ENCODE measurements at places on chromosomes 16 and 17.

GRCh38 chr16:1054660-1055556 lies 17.6 kb upstream of the SSTR5 start:
- peak; percentile 9 for DNase-seq

GRCh38 chr17:73972056-73972455 lies 231.4 kb upstream of the RPL38 start:
- no peak for DNase-seq

DNA sequence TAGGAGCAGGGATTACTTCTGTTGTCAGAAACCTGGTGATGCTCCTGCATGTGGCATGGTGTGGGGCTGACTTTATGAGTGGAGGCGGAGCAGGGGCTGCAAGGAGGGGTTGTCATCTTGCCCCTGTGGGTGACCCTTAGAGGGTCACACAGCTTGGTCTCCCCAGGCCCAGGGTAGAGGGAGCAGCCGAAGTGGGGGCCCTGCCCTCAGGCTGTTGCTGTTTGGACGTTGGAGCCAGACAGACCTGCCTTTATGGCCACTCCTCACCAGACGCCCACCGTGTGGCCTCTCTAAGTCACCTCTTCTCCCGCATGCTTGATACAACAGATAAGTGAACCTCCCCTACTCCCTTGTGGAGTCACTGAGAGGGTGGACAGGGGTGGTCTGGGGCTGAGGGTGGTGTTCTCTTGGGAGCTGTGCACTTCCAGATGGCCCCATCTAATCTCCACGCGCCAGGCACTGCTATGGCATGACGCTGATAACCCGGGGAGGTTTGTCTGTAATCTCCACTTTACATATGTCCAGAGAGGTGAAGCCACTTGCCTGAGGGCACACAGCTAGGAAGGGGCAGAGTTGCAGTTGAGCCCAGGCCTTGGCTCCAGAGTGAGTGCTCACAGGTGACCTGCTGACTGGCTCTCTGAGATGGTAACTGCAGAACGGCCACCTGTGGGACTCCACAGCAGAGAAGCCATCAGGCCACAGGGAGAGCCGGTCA lies 10.0 kb downstream of the MAP2K3 start:
- DNase-seq: no peak

GRCh38 chr16:2147981-2148671 lies at the start of gene RAB26:
Gene RAB26 (plus strand): TSS chr16:2148625. CDS start chr16:2148784, 159 bp downstream.
- peak; percentile 14 for DNase-seq

- DNase-seq: no peak
Observed at GRCh38 chr17:5832886-5833285, 237.3 kb upstream of the WSCD1 start.

DNA sequence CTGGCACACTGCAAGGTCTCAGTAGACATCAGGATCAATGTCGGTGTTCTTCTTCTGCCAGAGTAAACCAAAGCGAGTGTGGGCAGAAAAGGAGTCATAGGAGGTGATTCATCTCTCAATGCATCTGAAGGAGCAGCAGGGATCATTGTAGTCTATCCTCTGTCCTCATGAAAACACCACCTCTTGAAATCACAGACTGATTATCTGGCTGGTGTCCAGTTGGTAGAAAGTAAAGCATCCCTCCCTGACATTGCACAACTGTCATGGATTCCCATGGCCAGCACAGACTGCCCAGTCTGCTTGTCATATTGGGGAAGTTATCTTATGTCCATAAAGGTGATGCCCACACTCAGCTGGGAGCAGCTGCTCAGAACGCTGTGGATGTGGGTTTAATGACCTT lies 74.1 kb downstream of the ABCC12 start:
- no peak for DNase-seq

GRCh38 chr17:41785859-41786226 lies 668 bp downstream of the JUP start:
- DNase-seq: no peak

DNA sequence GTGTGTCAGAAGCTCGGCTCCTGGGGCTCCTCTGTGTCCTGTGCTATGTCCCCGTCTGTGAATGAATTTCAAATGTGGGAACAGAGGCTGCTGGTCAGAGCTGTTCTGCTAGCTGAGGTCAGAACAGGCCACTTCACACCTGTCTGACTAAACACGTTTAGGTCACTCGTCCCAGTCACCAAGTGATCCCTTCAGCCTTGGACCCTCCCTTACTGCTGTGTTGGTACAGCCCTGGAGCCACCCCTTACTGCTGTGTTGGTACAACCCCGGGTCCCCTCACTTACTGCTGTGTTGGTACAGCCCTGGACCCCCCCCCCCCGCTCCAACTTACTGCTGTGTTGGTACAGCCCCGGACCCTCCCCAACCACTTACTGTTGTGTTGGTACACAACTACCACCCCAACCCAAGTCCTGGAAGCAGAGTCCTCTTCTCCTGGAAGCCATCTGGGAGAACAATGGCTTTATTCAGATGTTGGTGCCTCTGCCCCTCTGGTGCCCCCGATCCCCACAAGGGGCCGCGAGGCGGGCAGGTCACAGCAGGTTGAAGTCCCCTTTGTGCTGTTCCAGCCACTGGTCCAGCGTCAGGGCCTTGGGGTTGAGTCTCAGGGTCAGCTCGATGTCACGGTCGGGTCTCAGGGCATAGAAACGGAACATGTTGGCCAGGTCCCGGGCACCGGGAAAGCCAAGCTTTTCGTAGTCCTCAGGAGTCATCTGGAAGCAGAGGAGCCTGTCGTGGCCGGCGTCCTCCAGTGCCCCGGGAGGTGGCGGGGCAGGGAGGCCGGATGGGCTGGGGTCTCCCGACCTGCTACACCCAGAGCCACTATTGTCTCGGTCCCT lies 13.0 kb downstream of the NMRAL1 start:
- DNase-seq: peak; percentile 11

DNA sequence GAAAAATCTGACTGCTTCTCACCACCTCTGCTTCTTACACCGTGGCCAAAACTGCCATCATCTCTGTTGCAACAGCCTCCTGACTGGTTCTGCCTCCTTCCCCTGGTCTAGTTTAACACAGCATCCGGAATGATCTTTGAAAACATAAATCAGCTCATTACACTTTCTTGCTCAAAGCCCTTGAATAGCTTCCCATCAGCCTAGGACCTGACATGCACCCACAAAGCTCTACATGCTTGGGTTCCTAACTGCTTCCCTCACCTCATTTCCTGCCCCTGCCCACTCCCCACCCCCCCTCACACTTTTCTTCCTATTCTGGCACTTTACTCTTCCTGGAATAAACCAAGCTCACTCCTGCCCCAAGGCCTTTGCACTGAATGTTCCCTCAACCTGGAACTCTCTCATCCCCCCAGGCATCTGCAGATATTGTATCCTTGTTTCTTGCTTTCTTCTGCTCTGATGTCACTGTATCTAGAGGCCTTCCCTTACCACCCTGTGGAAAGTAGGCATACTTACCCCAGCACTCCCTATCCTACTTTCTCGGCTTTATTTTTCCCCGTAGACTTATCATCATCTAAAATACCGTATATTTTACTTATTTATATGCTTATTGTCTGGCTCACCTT lies 112.4 kb downstream of the FTO start:
- DNase-seq: no peak

DNA sequence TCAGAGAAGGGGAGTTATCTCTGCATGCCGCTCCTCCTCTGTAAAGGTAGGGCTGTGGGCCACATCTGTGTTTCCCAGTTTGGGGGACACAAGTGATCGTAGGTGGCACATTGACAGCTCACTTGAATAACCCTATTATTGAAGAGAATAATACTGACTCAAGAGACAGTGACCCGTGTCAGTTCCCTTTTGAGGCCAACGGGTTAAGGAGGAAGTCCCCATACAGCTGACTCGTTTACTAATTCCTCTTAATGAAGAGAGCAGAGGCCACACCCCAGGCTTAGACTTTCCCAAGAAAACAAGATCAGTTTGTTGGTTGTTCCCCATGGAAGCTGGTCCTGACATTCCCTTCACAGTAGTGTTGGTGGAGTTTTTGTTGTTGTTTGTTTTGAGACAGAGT lies 33.0 kb downstream of the IL4R start:
- DNase-seq: no peak

- DNase-seq: no peak
Observed at GRCh38 chr17:32831627-32832243, 45.2 kb downstream of the MYO1D start.

DNA sequence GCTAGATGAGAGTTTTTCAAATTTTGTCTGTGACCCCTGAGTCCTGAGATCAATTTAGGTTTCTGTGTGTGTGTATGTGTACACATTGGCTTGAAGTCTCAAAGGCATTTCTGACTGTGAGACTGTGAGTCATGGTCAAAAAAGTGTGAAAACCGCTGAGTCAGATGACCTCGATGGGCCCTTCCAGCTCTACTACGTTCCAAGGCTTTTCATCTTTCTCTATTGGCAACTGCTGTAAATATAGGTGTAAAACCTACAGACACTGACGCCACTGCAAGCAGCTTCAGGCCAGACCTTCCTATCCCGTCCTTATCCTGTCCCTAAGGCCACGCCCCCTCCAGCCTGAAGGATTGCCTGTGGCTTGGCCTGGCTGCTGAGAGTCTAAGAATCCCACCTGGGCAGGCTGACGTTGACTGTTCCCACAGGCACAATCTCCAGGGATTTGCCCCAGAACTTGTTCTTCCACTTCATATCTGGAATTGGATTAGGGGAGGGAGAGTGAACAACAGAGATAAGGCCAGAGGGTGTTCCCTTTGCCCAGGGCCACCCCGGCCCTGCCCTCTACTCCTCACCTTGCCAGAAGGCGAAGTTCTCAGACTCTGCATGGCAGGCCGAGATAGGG lies 11.3 kb downstream of the OSBPL7 start:
- DNase-seq: peak; percentile 48

- DNase-seq: no peak
Observed at GRCh38 chr17:38452719-38453118, 24.5 kb downstream of the ARHGAP23 start.

DNA sequence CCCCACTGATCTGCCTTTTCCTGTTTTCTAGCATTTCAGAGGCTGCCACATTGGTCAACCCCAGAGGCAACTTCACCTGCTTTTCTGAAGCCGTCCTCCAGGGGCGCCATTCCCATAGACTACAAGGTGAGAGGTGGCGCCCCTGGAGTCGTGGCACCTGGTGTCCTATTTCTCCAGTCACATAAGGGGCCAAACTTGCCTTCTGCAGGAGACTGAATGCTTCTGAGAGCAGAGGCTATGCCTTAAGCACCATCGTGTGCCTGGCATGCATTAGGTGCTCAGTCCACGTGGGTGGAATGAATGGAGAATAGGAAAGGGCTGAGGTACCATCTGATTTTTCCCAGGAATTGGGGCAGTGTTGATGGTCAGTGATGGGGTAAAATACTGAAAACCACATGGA lies 164.8 kb downstream of the HAPSTR1 start:
- no peak for DNase-seq

GRCh38 chr17:73420897-73421296 lies 109.1 kb upstream of the CDC42EP4 start:
- DNase-seq: no peak

- no peak for DNase-seq
Observed at GRCh38 chr17:80063830-80064585, 27.6 kb downstream of the CCDC40 start.

- DNase-seq: no peak
Observed at GRCh38 chr17:49472527-49472926, 22.6 kb upstream of the NGFR start.

- DNase-seq: no peak
Observed at GRCh38 chr16:83715217-83715920, 92.4 kb upstream of the HSBP1 start.

- no peak for DNase-seq
Observed at GRCh38 chr16:21281698-21282389, 3.8 kb upstream of the CRYM start.

DNA sequence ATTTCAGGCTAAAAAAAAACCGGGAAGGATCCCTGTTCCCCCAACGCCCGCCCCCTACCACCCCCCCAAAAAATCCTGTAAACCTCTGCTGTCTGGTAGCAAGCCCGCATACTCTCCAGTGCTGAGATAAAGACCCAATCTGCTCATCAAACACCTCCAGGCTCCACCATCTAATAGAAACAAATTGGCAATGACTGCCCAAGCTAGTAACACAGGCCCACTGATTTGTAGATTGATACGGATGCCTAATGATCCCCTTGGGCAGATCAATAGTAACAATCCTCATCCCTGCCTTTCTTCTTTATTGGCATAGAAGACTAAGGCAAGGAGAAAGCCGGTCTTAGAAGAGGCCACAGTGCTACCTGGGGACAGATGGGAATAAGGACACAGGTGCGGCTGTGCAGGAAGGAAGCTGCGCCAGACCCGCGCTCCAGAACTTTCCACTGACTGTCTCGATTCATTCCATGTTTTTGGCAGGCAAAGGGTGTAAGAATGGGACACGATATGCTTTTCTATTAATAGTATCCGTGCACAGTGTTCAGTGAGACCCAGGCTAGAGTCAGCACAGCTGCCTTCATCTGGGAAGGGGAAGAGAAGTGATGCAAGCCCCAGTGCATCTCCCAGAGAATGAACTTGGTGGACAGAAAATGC lies 407.6 kb upstream of the PSMD7 start:
- no peak for DNase-seq

DNA sequence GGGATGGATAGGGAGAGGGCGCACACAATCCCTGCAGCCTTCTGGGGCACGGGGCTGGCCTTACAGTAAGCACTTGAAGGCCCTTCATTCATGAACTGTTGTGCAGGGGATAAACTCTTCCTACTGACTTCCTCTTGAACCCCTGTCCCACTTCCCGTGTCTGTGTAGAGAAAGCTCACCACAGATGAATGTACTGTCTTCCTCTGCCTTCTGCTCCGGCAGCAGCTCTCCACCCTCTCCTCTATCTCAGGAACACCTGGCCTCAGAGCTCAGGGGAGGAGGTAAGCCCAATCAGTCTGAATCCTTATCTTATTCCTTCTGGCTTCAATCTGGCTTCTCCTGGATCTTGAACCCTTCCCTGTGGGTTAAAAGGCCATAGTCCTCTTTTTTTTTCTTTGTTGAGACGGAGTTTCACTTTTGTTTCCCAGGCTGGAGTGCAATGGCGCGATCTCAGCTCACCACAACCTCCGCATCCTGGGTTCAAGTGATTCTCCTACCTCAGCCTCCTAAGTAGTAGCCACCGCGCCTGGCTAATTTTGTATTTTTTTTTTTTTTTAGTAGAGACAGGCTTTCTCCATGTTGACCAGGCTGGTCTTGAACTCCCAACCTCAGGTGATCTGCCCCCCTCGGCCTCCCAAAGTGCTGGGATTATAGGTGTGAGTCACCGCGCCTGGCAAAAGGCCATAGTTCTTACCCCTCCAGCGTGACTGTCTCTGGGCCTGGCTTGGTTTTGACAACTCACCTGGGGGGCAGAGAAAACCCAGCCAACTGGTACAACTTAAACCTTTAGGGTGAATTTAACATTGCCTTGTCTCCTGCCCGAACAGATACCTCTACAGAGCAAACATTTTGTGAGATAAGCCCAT lies 7.2 kb upstream of the SLC52A1 start:
- DNase-seq: no peak

- DNase-seq: no peak
Observed at GRCh38 chr17:11705111-11705510, 106.8 kb downstream of the DNAH9 start.
